ENCODE measurements at places on chromosomes 5 and 9. TPM values are rescaled to one million over a fixed set of nuclear protein-coding genes. Genes with fewer than 3 reads are reported as not detected.
A peak's percentile ranks its signal among the peaks of the same experiment; 100 is the strongest.

- H3K27me3 ChIP-seq = no peaks in the 10 kb centered on the region
- DNase-seq = no peak
- H3K4me3 ChIP-seq = no peak overlapping the region
- no peaks in the 10 kb centered on the region for H3K4me1 ChIP-seq
- no peaks in the 10 kb centered on the region for H3K36me3 ChIP-seq
- H3K27ac ChIP-seq = no peak overlapping the region
These were observed 270.8 kb upstream of the ACTBL2 start for GRCh38 chr5:57753446-57753845.

DNA sequence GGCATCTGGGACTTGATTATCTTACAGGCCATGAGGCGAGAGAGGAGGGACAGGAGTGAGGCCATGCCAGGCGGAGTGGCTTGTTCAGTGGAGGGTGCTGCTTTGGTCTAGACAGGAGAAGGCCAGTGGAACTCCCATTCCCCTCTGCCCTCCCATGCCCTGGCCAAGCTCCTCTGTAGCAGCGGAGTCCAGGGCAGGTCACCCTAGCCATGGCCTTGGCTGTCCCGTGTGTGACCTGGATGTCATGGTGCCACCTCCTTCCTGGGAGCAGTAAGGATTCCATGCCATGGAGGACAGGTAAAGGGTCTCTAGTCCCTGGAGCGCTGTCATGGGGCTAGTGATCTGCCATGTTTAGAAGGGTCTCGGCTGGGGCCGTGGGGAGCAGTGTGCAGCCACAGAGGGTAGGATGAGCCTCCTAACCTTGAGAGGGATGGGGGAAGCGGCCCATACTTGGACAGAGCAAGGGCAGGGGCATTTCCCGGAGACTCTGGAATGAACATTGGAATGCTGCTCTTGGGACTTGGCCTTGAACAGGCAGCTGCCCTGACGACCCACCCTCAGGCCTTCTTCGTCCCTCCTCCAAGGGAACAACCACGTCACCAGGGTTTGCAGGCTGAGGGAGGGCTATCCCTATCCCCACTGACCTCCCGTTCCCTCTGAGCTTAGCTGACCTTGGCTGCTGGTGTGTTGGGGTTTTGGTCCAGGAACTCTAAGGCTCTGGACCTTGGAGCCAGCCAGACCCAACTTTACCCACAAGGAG, 100.4 kb downstream of the DAB2IP start:
- no peak overlapping the region for H3K4me3 ChIP-seq
- H3K36me3 ChIP-seq = no peaks in the 10 kb centered on the region
- no peaks in the 10 kb centered on the region for H3K27me3 ChIP-seq
- H3K4me1 ChIP-seq = peaks cover 8% of the 10 kb centered on the region

DNA sequence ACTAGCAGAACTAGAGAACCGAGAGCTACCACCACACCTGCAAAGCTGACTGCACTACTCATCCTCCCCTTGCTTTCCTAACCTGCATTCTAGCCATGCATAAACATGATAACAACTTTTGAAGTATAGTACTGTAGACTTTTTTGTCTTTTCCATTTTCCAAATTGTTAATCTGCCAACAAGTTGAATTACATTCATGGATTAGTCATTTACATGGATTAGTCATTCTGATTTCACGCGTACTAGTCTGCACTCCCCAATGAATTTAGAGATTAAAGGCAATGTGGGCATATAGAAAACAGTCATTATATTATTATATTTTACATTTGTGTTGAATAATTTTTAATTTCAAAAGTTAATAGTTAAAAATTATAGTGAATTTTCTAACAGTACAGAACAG, 81.4 kb downstream of the EDIL3 start:
- no peaks in the 10 kb centered on the region for H3K36me3 ChIP-seq
- H3K27me3 ChIP-seq = no peaks in the 10 kb centered on the region
- DNase-seq = no peak
- no peaks in the 10 kb centered on the region for H3K4me1 ChIP-seq
- H3K27ac ChIP-seq = no peak overlapping the region

The MRPL36 gene
- total RNA-seq = 44.0 TPM

The BTNL8 gene
- not detected for total RNA-seq

DNA sequence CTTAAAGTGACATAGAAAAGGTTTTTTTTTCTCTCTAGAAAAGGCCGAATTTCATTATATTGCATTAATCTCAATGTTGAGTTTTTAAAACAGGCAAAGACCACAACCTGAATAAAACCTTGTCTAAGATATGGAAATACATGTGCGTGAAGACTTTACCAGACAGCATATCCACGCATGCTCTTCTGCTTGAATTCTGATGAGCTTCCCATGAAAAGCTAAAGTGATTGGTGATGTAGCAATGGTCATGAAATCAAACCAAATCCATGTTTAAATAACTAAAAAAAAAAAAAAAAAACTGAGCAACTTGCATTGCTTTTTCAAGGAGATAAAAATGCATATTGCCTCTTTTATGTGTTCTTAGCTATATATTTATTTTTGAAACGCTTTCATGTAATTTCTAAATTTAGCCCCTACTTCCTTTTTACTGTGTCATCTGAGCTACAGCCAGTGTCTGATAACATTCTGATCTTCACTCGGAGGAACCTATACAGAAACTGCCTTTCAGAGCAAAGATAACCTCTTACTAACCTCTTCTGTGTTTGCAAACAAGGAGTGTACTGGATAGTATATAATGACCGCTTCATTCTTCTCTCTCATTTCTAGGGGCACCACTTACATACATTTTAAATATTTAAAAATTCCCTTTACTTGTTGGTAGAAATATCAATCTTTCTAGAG, 179.1 kb upstream of the GNA14 start:
- no peaks in the 10 kb centered on the region for H3K27me3 ChIP-seq
- H3K4me3 ChIP-seq = no peak overlapping the region
- DNase-seq = no peak
- H3K4me1 ChIP-seq = peaks cover 5% of the 10 kb centered on the region
- H3K27ac ChIP-seq = no peak overlapping the region

GRCh38 chr5:39555788-39556187, 131.0 kb upstream of the DAB2 start:
- DNase-seq = no peak
- H3K4me3 ChIP-seq = no peak overlapping the region
- no peaks in the 10 kb centered on the region for H3K4me1 ChIP-seq
- no peak overlapping the region for H3K27ac ChIP-seq

GRCh38 chr5:41748631-41749030, 121.6 kb downstream of the OXCT1 start:
- peaks cover 4% of the 10 kb centered on the region for H3K36me3 ChIP-seq
- no peak overlapping the region for H3K27ac ChIP-seq
- no peaks in the 10 kb centered on the region for H3K27me3 ChIP-seq
- DNase-seq = no peak
- no peak overlapping the region for H3K4me3 ChIP-seq
- H3K4me1 ChIP-seq = no peaks in the 10 kb centered on the region

DNA sequence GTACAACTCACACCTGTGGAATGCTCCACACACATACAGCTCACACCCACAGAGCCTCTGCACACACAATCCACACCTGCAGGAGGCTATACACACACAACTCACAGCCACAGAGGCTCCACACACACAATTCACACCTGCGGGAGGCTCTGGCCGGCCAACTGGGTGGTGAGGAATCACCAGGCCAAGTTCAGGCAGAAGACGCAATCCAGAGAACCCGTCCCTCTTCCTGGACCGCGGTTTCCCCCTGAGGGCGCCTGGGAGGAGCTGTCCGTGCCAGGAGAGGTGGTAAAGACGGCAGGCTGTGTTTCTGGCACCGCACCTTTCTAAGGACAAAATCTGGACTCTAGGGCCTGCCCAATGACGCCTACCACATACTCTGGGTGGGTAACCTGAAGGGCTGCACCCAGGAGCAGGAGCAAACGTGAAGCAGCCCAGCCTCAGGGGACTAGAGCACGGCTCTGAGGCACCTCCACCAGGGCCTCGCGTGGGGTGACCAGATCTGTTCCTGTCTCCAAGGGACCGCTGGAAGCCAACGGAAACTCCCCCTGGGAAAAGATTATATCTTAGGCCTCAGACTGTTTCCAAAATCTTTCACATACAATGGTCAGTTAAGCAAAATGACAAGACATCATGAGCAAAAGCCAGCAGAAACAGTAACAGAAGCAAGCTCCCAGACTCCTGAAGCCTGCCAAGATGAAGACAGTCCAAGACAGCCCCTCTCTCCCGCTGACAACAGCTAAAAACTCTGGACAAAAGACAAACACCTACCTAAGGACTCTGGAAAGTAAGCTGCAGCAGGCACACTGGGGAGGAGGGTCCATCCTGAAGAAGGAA, 16.9 kb downstream of the CAMSAP1 start:
- peaks cover 27% of the 10 kb centered on the region for H3K4me1 ChIP-seq
- peak overlapping the region; percentile 8 for H3K27ac ChIP-seq
- DNase-seq = peak; percentile 58
- H3K36me3 ChIP-seq = no peaks in the 10 kb centered on the region
- no peaks in the 10 kb centered on the region for H3K27me3 ChIP-seq
- no peak overlapping the region for H3K4me3 ChIP-seq
